GM23248 (cell line): ENCODE measurements at places on chromosomes 11 and 22. TPM values are rescaled to one million over a fixed set of nuclear protein-coding genes. Genes with fewer than 3 reads are reported as not detected.

GRCh38 chr22:26894362-26894761 is 237.0 kb downstream of the MIAT start:
- DNase-seq: peak; percentile 64

DNA sequence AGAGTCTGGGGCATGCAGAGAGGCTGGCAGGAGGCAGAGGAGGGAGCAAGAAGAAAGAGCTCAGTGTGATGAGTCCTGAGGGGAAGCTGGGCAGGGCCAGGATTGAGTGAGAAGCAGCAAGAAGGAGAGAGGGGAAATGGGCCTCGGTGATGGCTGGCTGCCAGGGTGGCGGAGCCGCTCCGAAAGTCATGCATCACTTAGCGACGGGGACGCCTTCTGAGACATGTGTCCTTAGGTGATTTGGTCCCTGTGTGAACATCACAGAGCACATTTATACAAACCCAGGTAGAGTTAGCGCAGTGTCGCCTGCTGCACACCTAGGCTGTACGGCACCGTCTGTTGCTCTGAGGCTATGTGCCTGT is 15.1 kb downstream of the TBC1D22A start:
- no peak for DNase-seq

GRCh38 chr11:100354736-100355135 is 332.4 kb upstream of the ARHGAP42 start:
- DNase-seq: no peak

GRCh38 chr11:33043221-33043830 is 4.0 kb downstream of the TCP11L1 start:
- peak; percentile 39 for DNase-seq

DNA sequence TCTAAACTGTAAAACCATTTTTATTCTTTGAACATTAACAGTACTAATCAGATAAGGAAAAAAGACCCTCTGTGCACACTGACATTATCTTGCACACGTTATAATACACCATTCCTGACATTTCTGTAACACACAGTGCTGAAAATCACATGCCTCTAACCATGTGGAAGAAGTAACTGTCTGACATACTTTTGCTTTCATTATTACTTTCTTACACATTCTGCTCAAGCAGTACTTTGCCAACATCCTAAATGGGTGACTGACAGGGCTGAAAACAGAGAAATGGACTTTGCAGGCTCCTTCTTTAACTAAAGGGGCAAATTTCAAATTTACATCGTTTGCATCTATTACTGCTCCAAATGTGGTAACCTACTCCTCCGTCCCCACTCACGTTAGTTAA is 22.8 kb upstream of the TP53AIP1 start:
- no peak for DNase-seq

- DNase-seq: peak; percentile 98
Observed at GRCh38 chr11:62553080-62553838, 6.7 kb upstream of the AHNAK start.

GRCh38 chr11:7665473-7666291 is 7.6 kb downstream of the CYB5R2 start:
- peak; percentile 82 for DNase-seq

DNA sequence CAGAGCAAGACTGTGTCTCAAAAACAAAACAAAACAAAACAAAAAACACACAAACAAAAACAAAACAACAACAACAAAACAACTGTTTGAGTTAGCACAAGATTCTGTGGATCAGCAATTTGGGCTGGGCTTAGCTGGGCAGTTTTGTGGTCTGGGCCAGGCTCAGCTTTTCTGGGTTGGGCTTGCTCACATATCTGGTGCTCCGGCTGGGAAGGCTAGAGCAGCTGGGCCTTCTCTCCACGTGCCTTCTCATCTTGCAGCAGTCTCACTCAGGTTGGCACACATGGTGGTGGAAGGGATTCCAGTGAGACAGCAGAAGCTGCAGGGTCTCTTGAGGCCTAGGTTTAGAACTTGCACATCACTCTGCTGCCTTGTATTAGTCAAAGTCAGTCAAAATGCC is 35.7 kb downstream of the EIF3F start:
- no peak for DNase-seq

GRCh38 chr22:22196833-22197477 is 47.6 kb upstream of the VPREB1 start:
- DNase-seq: no peak

GRCh38 chr11:74636630-74637184 is 44.3 kb downstream of the POLD3 start:
- DNase-seq: peak; percentile 91

DNA sequence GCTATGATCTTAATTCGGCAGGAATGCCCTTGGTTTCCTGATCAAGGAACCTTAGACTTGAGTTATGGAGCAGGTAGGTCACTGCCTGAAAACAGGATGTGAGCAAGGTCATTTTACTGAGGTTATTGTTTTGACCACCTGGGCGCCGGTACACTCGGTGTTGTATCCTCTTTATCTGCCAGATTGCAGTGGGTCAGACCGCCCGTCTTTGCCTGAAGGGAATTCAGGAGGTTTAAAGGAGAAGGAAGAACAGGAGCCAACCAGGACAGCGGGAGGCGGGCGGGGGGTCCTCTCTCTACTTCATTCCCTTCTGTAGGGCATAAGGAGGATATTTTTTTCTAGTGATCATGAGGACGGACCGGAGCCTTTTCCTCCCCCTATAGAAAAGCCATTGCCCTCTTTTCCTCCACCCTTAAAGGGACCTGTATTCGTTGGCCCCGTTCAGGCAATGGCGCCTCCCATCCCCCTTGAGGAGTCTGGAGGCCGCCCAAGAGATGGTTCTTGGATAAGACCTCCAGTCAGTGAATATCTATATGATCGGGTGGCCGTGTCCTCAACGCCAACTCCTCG is 649 bp downstream of the MS4A15 start:
- DNase-seq: no peak

- no peak for DNase-seq
Observed at GRCh38 chr22:45328822-45329529, 19.2 kb downstream of the FAM118A start.

- DNase-seq: no peak
Observed at GRCh38 chr22:40453671-40454070, 83.3 kb downstream of the SGSM3 start.

- DNase-seq: no peak
Observed at GRCh38 chr11:44267006-44267749, 42.8 kb downstream of the ALX4 start.

- no peak for DNase-seq
Observed at GRCh38 chr11:134711588-134711987, 299.5 kb upstream of the B3GAT1 start.

DNA sequence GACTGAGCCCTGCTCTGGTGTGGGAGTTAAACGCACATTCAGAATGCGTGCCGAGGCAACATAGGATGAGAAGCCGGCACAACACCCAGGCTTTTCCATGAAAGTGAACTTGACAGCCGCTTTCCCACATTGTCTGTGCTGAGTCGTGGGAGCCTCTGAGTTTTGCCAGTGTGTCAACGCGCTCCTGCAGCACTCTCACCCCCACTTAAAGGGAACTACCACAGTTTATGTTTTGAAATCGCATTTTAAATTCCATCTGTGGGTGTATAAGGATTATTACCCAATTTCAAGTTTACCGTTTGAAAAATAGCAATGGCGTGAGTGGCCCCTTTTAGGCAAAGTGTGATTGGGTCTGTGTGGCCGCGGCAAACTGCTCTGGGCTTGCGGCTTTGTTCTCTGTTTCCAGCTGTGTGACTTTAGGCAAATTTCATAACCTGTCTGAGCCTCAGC is 81.5 kb downstream of the FBLN1 start:
- peak; percentile 53 for DNase-seq

DNA sequence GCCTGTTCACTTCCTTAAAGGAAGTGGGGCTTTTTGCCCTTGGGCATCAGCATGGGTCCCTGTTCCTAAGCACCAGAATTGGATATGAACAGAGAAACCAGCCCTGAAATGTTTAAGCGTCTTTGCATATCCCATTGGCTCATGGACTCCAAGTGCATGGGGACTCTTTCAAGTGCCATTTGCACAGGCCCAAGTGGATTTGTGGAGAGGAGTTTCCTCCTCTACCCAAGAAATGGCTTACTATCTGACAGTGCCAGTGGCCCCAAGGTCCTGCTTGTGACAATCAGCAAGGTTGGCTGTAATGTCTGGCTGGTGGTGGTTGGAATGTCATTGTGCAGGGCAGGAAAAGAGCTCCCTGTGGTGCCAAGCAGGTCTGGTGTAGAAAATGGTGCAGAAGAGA is 4.0 kb downstream of the TOMM22 start:
- DNase-seq: no peak

- DNase-seq: peak; percentile 69
Observed at GRCh38 chr22:30701872-30702271, 7.2 kb downstream of the OSBP2 start.

GRCh38 chr11:100359281-100359680 is 327.8 kb upstream of the ARHGAP42 start:
- DNase-seq: no peak

DNA sequence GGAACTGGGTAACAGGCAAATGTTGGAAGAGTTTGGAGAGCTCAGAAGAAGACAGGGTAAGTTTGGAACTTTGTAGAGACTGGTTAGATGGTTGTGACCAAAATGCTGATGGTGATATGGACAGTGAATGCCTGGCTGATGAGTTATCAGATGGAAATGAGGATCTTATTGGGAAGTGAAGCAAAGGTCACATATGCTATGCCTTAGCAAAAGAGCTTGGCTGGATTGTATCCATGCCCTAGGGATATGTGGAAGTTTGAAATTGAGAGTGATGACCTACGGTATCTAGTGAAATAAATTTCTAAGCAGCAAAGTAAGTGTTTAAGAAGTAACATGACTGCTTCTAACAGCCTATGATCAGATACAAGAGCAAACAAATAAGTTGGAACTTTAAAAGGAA is 17.8 kb downstream of the BBOX1 start:
- peak; percentile 31 for DNase-seq

- peak; percentile 50 for DNase-seq
Observed at GRCh38 chr22:19776433-19777031, 16.0 kb downstream of the TBX1 start.

- DNase-seq: no peak
Observed at GRCh38 chr11:15888556-15889345, 467.6 kb downstream of the SOX6 start.

DNA sequence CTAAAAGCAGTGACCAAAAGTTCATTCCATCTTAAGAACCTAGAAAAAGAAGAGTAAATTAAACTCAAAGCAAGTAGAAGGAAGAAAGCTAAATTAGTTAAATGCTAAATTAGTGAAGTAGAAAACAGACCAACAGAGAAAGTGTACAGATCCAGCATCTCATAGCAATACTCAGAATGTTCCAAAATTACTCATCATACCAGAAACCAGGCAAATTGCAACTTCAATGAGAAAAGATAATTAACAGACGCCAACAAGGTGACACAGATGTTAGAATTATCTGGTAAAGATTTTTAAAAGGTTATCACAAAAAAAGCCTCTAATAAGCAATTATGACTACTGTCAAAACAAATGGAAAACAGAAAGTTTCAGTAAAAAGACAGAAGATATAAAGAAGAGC is 96.8 kb downstream of the ALX4 start:
- DNase-seq: no peak

GRCh38 chr11:116851626-116852025 is 14.2 kb upstream of the APOA1 start:
- DNase-seq: no peak

DNA sequence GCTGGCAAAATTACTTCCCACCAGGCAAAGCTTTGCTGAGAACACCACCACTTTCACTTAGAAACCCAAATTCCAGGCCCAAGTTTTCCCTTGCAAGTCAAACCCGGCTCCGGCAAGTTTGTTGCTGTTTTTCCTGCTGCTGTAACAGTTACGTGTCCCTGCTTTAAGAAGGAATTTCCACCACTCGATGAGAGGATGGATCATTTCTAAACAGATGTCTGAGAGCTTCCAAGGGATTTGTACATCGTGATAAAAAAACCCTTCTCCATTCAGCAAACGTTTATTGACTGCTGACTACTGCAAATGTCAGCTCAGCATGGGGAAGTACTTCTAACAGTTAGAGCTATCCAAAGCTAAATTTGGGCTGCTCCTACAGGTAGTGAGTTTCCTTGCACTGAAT is 19.7 kb downstream of the P2RX3 start:
- DNase-seq: peak; percentile 75

- DNase-seq: peak; percentile 84
Observed at GRCh38 chr11:68677432-68677831, 6.9 kb upstream of the GAL start.

GRCh38 chr11:76690736-76691135 is 20.2 kb upstream of the LRRC32 start:
- DNase-seq: peak; percentile 81

- no peak for DNase-seq
Observed at GRCh38 chr11:62908468-62909072, 12.6 kb downstream of the CHRM1 start.

DNA sequence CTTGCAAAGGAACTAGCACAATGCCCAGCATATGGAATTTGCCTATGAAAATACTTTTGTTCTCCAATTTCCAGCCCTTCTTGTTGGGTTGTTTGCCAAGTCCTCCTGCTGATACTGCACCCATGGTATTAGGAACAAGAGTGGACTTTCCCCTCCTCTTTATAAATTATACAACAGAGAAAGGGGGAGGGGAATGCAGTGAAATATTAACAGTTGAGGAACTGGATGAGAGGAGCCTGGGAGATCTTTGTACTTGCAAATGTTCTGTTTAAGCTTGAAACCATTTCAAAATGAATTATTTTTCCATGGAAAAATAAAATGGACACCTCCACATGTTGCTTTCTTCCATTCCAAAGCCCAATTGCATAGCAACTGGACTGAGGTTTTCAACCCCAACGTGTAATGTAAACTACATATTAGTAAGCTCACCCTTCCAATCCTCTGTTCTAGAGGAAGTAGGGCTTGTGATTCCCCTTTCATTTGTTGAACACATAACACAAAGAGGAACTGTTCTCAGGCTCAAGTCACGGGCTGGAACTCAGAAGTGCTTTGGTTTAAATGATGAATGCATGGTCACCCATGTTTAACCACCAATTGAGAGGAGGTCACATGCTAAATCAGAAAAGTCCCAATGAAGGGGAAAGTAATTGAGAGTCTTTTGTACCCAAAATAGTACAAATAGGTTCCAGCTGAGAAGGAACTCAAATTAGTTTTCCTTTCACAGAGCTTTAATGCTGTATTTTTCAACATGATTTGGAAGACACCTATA is 66.2 kb upstream of the ZC3H12C start:
- no peak for DNase-seq

DNA sequence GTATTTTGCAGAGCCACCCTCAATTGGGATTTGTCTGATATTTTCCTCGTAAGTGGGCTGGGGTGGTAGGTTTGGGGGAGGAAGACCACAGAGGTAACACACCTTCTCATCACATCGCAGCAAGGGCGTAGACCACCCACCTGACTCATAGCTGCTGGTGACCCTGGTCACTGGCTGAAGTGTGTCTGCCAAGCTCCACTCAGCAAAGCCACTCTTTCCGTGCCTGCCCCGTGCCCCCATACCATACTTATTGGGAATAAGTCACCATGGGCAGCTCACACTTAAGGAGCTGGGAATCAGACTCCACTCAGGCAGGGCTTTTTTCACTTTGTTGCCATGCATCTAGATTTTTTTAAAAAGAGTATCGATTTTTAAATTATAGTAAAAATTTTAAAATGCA is 111.6 kb downstream of the PHF21B start:
- no peak for DNase-seq

PANX2 gene
- polyA plus RNA-seq: 0.18 and 0.20 TPM in 2 replicates

LRRC55 gene
- not detected in 2 replicates for polyA plus RNA-seq

POU2AF3 gene
- not detected in 2 replicates for polyA plus RNA-seq

APOA1 gene
- 0.23 TPM in 1 of 2 replicates, not detected in the other for polyA plus RNA-seq

BTG4 gene
- 0.33 TPM in 1 of 2 replicates, not detected in the other for polyA plus RNA-seq

OR2AG2 gene
- polyA plus RNA-seq: not detected in 2 replicates

ASRGL1 gene
- polyA plus RNA-seq: 0.59 and 1.2 TPM in 2 replicates

CABP4 gene
- not detected in 2 replicates for polyA plus RNA-seq

INS gene
- not detected in 2 replicates for polyA plus RNA-seq

OR2AT4 gene
- polyA plus RNA-seq: not detected in 2 replicates

ALDH3B1 gene
- polyA plus RNA-seq: 42.7 and 43.4 TPM in 2 replicates

LRRC56 gene
- 0.72 and 0.86 TPM in 2 replicates for polyA plus RNA-seq

USP35 gene
- polyA plus RNA-seq: 2.2 and 2.7 TPM in 2 replicates

KRTAP5-11 gene
- not detected in 2 replicates for polyA plus RNA-seq

BACE1 gene
- 14.4 and 15.0 TPM in 2 replicates for polyA plus RNA-seq

UPK3A gene
- not detected in 2 replicates for polyA plus RNA-seq
